ENCODE measurements at places on chromosomes 11 and 22. TPM values are rescaled to one million over a fixed set of nuclear protein-coding genes. Genes with fewer than 3 reads are reported as not detected.

DNA sequence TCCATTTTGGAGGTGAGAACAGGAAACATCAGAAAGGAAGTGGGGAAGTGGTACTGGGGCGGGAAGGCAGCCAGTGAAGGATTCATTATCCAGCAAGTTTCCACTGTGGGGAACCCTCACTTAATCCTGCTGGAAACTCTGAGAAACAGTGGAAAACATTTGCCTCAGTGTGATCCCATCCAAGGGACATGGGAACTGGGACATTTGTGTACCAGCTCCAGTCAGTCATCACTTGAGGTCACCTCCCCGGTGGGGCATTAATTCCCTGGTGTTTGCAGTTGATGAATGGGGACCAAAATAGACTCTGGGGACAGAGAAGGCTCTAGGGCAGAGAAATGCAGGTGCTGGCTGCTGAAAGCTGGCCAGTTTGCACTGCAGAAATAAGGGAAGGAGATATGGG lies 599.9 kb downstream of the BUD13 start:
- no peak for DNase-seq

- DNase-seq = no peak
These were observed 10.8 kb downstream of the AHNAK start for GRCh38 chr11:62535802-62536201.

GRCh38 chr22:48908547-48908946 lies 919.1 kb downstream of the BRD1 start:
- DNase-seq = no peak

- DNase-seq = no peak
These were observed 13.7 kb downstream of the TMEM121B start for GRCh38 chr22:17107547-17107810.

DNA sequence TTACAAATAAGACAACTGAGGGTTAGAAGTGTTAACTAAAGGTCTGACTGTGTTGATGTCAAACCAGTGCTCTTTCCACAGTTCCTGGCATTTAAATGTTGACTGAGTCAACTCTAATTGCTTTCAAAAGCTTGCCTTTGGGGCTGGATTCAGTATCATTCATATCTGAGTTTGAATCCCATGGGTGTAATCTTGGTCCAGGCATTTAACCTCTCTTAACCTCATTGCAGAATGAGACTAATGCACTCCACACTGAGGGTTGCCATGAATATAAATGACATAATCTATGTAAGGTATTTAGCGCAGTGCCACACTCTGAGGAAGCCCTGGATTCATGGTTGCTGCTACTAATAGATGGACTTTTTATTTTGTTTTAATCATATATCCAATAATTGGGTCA lies 274.3 kb downstream of the DDX10 start:
- no peak for DNase-seq

GRCh38 chr22:49079743-49080500 lies 747.8 kb downstream of the BRD1 start:
- no peak for DNase-seq

KLHL35 gene
- total RNA-seq = 1.6 TPM

ACR gene
- total RNA-seq = 2.2 TPM
